Stimulated activated naive CD4-positive, alpha-beta T cell (primary cell): ENCODE measurements at places on chromosomes 1 and 21.

- no peak for DNase-seq
These were observed 21.9 kb upstream of the NEK2 start for GRCh38 chr1:211697356-211697755.

- DNase-seq, result no peak
These were observed 154.6 kb upstream of the HMGB4 start for GRCh38 chr1:33709174-33709782.

GRCh38 chr1:158148468-158148867, 32.2 kb upstream of the CD1D start:
- no peak for DNase-seq

DNA sequence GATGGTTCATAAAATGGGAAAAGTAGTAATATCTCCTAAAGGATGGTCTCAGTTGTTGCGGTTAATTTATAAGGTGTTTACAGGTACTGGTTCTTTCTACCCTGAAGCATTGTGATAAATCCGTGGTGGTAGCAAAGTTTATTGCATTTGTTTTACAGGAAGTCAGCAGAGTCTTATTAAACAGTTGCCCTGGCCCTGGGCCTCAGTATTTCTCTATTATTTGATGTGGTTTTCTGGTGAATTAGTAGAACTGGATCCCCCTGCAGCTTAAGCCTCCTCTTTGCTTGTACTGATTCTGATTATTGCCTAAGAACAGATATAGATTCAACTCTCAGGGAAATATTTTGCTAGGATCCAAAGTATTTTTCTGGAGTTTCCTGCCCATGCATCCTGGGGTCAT, 76.4 kb upstream of the CD55 start:
- DNase-seq, result no peak

DNA sequence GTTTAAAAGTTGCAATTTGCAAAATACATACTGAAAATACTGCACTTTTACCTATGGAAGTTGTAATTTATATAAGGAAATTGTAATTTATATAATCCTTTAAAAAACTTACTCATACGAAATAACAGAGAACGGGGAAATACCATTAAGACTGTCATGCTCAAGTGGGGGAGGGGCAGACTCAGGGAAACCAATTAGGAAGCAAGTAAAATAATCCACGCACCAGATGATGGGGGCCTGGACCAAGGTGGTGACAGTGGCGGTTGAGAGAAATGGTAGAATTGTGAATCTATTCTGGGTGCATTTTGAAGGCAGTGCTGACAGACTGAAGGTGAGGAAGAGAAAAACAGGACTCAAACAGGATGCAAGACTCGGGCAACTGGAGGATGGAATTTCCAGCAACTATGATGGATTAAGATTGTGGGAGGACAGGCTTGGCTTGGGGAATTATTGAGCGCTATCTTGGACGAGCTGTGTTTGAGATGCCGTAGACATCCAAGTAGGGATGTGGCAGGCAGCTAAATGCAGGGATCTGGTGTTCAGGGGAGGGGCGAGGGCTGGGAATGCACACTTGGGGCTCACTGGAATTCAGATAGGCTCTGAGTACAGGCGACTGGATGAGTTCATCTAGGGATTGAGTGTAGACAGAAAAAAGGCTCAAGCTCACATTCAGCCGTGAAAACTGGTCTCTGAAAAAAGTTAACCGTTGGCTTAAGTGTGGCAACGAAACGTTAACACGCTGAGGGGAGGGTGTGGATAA, 977 bp downstream of the LCA5L start:
- DNase-seq, result no peak

DNA sequence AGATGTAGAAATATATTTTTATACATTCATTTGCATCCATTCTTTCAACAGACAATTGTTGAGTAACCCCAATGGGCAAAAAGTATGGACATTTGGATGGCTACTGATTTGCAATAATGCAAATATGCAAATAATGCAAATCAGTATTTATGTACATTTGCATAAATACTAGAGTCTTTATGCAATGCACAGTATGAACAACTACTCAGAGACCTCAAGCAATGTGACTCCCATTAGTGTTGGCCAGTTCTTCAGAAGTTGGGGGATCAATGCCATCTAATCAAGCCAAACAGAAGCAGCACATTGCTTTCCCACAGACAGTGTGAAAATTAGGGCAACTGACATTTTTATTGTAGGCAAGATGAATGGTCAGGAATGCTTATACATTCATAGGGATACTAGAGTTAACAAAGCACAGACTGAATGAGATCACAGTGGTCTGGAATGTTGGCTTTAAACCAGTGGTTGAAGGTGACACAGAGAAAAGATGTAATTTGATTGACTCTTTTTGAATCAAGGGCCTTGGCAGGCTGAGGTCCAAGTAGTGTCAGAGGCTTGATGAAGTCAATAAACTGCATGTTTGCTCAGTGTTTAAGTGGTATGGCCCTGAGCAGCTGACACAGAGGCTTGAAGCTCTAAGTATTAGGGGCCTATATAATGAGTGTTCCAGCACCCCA, 256.6 kb downstream of the CTH start:
- DNase-seq, result no peak

GRCh38 chr1:221559911-221560310, 182.0 kb downstream of the DUSP10 start:
- no peak for DNase-seq

GRCh38 chr1:91693557-91693956, 192.4 kb downstream of the TGFBR3 start:
- DNase-seq, result no peak

DNA sequence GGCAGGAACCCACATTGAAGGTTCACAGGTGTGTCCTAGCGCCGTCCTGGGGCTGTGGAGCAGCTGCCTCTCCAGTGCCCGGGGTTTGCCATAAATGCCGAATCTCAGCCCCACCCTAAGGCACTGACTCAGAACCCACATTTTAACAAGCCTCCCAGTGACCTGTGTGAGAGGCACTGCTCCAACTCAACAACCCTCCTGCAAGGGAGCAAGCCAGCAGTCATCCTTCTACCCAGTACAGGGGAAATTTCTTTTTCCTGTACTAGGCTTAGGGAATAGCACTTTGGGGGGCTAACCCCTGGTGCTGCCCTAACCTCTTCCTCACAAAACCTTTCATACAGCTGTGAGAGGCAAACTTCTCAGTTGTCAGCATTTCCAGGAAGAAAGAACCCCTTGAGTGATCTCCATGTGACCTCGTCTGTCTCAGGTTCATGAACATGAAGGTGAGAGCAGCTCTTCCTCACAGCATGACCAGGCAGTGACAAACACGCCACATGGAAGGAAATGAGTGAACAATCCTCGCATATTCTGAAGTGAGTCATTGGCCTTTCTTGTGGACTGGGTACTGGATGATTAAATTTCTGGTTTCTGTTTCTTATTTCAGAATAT, 11.4 kb upstream of the BCAR3 start:
- DNase-seq, result no peak

DNA sequence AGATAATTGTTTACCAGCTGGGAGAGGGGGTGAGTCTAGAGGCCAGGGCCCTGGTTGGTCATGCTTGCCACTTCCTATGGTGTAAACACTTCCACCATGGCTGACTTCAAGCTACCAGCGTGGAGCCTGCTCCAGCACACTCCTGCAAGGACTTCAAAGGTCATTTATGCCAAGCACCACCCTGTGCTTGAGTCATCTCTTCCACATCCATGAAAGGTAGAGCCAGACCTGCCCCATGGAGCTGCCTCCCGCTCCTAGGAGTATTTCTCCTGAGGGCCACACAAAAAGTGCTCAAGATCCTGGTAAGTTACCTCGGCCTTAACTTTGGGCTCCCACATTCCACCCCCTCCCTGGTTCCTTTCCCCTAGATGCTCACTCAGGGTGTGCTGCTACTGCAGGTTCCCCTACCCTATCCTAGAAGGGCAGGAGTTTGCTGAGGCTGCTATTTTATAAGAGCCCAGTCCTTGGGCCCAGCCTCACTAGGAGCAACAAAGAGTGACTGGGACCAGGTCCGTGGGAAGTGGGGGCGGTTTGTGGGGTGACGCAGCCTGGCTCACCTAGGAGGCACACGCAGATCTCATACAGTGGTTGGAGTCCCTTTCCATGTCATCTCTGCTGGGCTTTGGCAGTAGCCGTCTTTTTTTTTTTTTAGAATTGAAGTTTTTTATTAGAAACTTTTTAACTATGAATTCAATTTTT, 2.4 kb downstream of the RAB7B start:
- DNase-seq, result no peak

- DNase-seq, result no peak
These were observed 779 bp downstream of the PCP4L1 start for GRCh38 chr1:161259345-161259702.

- DNase-seq, result no peak
These were observed 24.7 kb downstream of the ACKR1 start for GRCh38 chr1:159229260-159229885.

GRCh38 chr1:167587872-167588271, 34.3 kb upstream of the CREG1 start:
- no peak for DNase-seq

DNA sequence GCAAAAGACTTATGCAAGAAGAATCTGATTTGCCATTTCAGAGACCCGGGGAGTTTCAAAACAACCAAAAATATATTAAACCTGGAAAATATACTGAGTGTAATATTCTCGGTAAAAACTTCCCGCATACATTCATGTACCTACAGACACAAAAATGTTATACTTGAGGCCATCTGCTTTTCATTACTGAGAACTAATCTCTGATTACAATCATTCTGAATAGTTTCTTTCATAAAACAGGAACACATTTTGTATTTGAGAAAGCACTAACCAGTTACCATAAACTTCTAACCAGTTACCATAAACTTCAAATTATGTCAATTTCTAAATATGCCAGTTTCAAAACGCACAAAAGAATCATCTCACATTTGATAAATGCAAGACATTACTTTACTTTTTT, 7.8 kb downstream of the ZNHIT6 start:
- no peak for DNase-seq

- DNase-seq, result no peak
These were observed 55.4 kb downstream of the ARHGEF10L start for GRCh38 chr1:17594690-17595601.

GRCh38 chr1:193270996-193271395, 84.6 kb upstream of the B3GALT2 start:
- no peak for DNase-seq

GRCh38 chr21:45581322-45581712, 39.1 kb upstream of the SLC19A1 start:
- DNase-seq, result no peak

GRCh38 chr1:183642166-183642565, 6.6 kb upstream of the ARPC5 start:
- DNase-seq, result no peak

- no peak for DNase-seq
These were observed 19.2 kb downstream of the RIMS3 start for GRCh38 chr1:40646315-40646714.

DNA sequence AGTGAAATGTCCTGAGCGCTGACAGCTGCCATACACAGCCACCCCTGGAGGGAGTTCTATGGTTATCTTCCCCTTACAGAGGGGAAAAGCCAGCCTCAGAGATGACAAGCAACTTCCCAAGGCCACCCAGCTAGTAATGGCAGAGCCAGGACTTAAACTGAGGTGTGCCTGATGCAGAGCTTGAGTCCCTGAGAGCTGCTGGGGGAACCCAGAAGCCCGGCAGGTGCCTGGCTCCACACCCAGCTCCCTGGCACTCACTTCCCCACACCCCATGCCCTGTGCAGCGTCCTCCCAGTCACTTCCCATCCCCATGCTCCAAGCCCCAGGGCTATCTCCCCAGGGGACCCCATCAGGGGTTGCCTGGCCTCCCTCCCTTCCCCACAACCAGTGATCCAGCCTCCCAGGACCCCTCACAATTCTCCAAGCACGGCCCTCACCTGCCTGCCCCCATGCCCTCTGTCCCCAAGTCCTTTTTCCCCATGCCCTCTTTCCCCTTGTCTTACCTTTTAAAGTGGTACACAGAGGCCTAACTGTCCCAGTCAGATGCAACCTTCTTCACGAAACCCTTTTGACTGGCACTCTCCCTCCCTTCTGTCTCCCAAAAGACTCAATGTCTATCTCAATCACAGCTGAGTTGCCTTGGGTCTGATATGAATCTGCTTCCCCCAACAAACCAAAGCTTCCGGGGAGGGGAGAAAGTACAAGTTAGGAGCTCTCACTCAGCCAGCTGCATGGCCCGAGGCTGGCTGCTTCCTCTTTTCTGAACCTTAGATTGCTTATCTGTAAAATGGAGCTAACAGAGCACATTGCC, 39.8 kb upstream of the LRP8 start:
- peak; percentile 48 for DNase-seq

DNA sequence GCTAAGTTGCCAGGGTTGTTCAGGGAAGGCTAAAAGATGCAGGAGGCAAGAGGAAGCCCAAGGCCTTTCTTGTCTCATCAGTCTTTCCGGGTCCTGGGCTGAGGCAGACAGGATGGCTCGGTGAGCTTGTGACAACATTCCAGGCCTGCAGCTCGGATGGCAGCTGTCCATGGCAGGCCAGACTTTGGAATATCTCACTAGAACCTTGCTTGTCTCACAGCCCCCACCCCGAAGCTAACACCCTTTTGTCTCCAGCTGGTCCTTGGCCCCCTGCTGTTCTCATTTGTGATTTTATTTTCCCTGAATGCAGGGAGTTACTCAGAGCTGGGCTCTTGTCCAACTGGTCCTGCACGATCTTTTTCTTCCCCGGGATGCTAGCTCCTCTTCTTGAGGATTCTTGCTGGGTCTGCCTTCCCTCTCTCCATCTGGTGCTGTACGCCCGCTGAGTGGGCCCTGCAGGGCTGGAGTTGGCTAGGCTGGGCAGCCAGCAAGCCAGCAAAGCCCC, 477.2 kb upstream of the CAMK1G start:
- no peak for DNase-seq

DNA sequence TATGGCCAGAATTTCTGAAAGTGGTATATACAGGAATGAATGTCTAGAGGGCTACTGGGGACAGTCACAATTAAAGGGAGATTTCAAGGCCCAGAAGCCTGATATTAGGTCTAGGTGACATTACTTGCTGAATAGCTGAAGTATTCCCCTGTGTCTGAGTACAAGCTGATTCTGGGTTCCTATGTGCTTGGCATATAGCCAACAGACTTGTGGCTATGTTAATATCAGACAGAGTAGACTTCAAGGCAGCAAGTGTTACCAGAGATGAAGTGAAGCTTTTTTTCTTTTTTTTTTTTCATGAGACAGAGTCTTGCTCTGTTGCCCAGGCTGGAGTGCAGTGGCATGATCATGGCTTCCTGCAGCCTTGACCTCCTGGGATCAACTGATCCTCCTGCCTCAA, 8.3 kb downstream of the TTC4 start:
- no peak for DNase-seq

GRCh38 chr1:1990222-1990621, 13.4 kb downstream of the CFAP74 start:
- no peak for DNase-seq
